Esophagus squamous epithelium (tissue), 5 donors: ENCODE measurements at places on chromosomes 1 and 21.

DNA sequence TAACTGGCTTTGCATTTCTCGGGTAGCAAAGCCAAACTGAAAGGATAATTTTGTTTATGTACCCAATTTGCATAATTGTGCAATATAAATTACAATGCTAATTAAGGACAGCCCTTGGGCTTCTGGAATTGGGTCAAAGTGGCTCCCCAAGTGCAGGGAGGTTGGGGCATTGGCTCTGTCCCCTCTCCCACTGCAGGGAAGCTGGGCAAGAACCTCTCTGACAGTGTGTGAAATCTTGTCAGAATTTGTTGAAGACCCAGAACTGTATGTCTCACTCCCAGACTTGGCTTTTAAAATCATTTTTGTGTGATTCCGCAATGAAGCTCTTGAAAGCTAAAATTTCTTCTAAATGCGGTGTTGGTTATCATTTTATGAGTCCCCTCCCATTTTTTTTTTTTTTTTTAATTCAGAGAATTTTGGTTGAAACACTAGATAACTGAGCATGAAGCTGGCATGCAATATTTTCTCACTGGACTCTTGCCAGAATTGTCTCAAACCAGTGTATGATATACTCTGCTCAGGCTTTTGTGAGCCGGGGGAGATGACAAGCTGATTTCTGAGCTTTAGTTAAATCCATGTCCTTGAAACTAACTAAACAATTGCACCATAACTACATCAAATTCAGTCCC lies 878.9 kb upstream of the CXADR start:
- DNase-seq: no peak

GRCh38 chr1:165536016-165536415 lies 7.8 kb upstream of the LRRC52 start:
- no peak for DNase-seq

- DNase-seq: no peak
Measured at GRCh38 chr1:159602501-159602999, 14.9 kb downstream of the APCS start.

- no peak for DNase-seq
Measured at GRCh38 chr1:70891051-70891843, 156.4 kb downstream of the PTGER3 start.

DNA sequence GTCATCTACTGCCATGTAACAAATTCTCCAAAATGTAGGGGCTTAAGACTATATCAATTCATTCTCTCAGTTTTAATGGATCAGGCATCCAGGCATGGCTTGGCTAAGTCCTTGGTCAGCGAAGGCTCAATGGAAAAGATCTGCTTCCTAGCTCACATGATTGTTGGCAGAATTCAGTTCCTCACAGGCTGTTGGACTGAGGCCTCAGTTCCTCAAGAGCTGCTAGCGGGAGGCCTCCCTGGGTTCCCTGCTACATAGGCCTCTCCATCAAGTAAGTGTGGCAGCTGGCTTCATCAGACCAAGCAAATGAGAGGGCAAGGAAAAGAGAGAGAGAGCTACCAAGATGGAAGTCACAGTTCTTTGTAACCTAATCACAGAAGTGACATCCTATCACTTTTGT lies 19.6 kb upstream of the EYA3 start:
- no peak for DNase-seq

GRCh38 chr1:147252540-147252939 lies 10.1 kb downstream of the CHD1L start:
- no peak for DNase-seq

- no peak for DNase-seq
Measured at GRCh38 chr1:74343216-74343615, 108.0 kb downstream of the TNNI3K start.

DNA sequence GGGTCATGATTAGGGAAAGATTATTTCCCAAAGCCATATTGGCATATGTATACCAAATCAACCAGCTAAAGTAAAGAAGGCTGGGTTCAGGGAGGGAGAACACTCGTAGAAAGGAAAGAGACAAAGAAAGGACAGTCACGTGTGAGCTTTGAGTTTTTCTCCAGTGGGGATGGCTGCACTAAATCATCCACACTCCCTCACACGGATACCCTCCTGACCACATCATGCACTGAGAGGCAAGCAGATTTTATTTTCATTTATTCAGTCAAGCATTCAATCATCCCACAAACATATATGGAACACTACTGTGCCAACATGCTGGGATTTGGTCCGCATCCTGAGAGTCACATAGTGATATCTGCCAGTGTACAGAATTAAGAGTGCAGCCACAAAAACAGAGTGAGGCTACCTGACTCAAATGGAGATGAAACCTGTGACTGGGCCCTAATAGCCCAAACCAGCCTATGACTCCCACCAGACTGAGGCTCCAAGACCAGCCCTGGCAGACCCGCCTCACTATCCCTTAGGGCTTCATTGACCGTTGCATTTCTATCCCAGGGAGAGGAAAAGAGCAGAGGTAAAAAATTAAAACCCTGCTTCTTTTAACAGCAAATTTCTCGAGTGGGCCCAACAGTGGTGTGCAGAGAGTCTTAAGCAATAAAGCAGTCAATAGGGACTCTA lies 155.9 kb downstream of the BARHL2 start:
- no peak for DNase-seq

DNA sequence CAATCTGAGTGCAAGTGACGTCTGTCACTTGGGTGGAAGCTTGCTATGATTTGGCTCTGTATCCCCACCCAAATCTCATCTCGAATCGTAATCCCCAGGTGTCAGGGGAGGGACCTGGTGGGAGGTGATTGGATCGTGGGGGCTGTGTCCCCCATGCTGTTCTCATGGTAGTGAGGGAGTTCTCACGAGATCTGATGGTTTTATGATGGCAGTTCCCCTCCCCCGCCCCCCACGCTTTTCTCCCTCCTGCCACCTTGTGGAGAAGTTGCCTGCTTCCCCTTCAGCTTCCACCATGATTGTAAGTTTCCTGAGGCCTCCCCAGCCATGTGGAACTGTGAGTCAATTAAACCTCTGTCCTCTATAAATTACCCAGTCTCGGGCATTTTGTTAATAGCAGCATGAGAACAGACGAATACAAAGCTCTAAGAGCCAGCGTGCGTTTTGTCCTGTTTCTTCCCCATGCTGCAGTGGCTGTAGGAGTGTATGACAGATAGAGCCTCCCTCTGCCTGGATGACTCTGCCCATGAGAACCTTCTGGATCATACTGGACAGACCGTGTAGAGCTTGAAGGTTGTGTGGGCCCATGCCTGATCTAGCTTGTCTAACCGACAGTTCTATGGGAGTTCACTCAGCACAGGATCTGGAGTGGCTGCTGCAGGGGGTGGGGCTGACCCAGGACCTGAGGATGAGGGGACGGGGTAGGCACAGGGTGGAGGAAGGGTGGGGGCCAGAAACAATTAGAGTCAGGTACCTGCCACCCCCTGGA lies 139.7 kb upstream of the ERRFI1 start:
- DNase-seq: no peak

GRCh38 chr1:172746091-172746949 lies 87.4 kb downstream of the FASLG start:
- no peak for DNase-seq
